ENCODE measurements at places on chromosomes 2 and 18. TPM values are rescaled to one million over a fixed set of nuclear protein-coding genes. Genes with fewer than 3 reads are reported as not detected.
A peak's percentile ranks its signal among the peaks of the same experiment; 100 is the strongest.

DNA sequence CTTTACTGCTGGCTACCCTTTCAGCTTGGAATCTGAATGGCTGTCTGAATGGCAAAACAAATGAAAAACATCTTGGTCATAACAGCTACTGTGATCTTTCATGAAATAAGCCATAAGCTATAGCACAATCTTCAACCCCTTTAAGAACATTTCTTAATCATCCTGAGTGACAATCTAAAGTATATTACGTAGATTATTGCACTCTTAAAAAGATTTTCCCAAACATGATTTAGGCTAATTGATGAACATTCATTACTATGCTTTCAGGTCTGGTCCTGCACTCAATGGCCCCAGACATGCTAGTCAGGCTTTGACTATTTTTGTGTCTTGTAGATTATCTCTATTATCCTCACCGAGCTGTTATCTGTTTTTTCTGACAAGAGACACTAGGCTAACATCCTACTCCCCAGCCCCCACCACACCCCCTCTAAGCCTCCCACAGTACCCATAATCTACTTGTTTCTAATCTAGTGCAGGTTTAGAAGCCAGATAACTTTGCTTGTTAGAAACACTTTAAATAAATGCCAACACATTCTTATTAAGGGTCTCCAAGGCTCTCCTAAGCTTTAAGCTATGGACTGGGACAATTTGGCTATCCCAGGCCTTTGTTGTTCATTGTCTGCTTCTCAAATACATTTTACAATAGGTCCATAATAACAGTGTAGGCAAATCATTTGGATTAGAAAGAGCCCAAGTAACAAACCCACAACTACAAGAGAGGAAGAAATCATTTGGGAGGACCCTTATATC is 4.2 kb downstream of the SMAD2 start:
- no peak for DNase-seq
- H3K36me3 ChIP-seq: no peaks in the 10 kb centered on the region
- peaks cover 46% of the 10 kb centered on the region for H3K4me1 ChIP-seq
- no peak overlapping the region for H3K27ac ChIP-seq
- no peaks in the 10 kb centered on the region for H3K27me3 ChIP-seq

GRCh38 chr2:101267671-101268656 is 15.3 kb downstream of the CNOT11 start:
- H3K27me3 ChIP-seq: no peaks in the 10 kb centered on the region
- H3K4me3 ChIP-seq: no peak overlapping the region
- DNase-seq: no peak
- peaks cover 16% of the 10 kb centered on the region for H3K4me1 ChIP-seq

DNA sequence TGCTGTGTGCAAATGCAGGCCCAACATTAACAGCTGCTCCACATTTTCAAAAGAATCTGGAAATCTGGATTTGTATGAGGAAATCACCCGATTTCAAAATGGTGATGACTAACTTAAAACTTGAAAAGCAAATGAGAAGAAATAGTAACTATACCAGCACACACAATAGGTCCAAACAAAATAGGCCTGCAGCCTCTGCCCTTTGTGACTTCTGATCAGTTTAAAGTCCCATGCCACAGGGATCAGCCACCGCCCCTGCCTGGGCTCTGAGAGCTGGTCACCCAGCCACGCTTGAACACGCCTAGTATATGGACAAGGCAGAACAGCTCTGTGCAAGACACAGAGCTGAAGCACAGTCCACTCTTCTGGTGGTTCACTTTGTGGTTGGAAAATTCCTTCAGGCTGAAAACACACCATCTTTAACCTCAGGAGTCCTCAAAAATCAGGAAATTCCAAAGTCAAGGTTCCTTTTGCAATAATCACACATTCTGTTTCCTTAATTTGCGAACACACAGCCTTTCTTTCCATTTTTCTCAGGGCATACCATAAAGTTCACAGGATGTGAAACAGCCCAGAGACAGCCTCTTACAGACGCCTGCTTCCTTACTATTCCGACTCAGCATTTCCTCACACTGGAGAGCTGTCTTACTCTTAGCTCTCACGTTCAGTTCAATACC is 150.1 kb upstream of the RIOK3 start:
- H3K27ac ChIP-seq: no peak overlapping the region
- H3K36me3 ChIP-seq: no peaks in the 10 kb centered on the region
- no peak overlapping the region for H3K4me3 ChIP-seq
- H3K27me3 ChIP-seq: no peaks in the 10 kb centered on the region

- no peak overlapping the region for H3K4me3 ChIP-seq
- no peak for DNase-seq
- no peaks in the 10 kb centered on the region for H3K27me3 ChIP-seq
- H3K4me1 ChIP-seq: no peaks in the 10 kb centered on the region
Measured at GRCh38 chr2:184004948-184005672, 593.2 kb upstream of the ZNF804A start.

DNA sequence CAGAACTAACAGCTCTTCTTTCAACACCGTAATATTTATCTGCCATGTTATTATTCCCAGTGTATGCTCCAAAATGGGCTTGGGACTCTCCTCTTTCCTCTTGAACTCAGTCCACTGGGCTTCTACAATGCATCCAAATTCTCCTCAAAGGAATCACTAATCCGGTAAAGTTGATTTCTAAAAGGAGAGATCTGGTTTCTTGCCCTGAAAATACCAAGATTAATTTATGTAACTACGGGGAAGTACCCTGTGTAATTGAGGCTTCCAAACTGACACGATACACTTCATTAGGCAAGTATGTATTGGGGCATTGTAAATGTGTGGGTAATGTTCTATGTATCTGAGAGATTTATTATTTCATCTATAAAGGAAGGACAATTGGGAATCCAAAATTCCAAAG is 5.7 kb downstream of the NCKAP5 start:
- H3K4me1 ChIP-seq: no peaks in the 10 kb centered on the region
- H3K27ac ChIP-seq: no peak overlapping the region
- no peaks in the 10 kb centered on the region for H3K27me3 ChIP-seq
- no peak overlapping the region for H3K4me3 ChIP-seq
- H3K36me3 ChIP-seq: no peaks in the 10 kb centered on the region

- no peaks in the 10 kb centered on the region for H3K27me3 ChIP-seq
- H3K4me1 ChIP-seq: peaks cover 25% of the 10 kb centered on the region
- peak overlapping the region; percentile 91 for H3K27ac ChIP-seq
- peak overlapping the region; percentile 31 for H3K4me3 ChIP-seq
- H3K36me3 ChIP-seq: no peaks in the 10 kb centered on the region
Measured at GRCh38 chr2:54560146-54560881, 104.2 kb downstream of the SPTBN1 start.

- no peak overlapping the region for H3K4me3 ChIP-seq
- peaks cover 64% of the 10 kb centered on the region for H3K27me3 ChIP-seq
- H3K36me3 ChIP-seq: no peaks in the 10 kb centered on the region
Measured at GRCh38 chr2:219436491-219436890, 1.8 kb downstream of the SPEG start.

GRCh38 chr2:10079870-10080535 is at the start of gene CYS1:
TSS of gene CYS1 (minus strand) at chr2:10080411. CDS start at chr2:10080223, 188 bp downstream.
- H3K4me1 ChIP-seq: peaks cover 5% of the 10 kb centered on the region
- H3K27ac ChIP-seq: peak within 1 kb of the TSS; percentile 85
- no peak for DNase-seq
- H3K36me3 ChIP-seq: no peaks in the 10 kb centered on the region
- H3K4me3 ChIP-seq: peak within 1 kb of the TSS; percentile 51

DNA sequence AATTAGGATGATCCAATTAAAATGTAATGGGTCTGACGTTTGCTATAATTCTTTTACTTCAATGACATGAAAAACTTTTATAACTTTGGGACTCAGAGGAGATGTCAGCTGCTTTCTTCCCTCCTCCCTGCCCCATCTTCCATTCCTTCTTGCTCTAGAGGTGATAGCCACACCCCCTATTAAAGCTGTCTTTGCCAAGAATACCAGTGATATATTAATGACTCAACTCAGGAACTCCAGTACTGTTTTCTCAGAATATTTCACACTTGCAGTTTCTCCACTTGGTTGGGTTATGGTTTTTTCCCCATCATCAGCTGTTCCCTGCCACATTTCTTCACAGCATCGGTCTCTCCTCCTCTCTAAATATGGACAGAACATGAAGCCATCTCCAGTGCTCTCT is 184.0 kb downstream of the KCNE4 start:
- H3K4me3 ChIP-seq: no peak overlapping the region
- H3K27ac ChIP-seq: no peak overlapping the region
- no peak for DNase-seq
- no peaks in the 10 kb centered on the region for H3K36me3 ChIP-seq

GRCh38 chr18:37335409-37335736 is 230.2 kb downstream of the CELF4 start:
- no peaks in the 10 kb centered on the region for H3K36me3 ChIP-seq
- H3K4me1 ChIP-seq: no peaks in the 10 kb centered on the region
- no peak for DNase-seq
- H3K27me3 ChIP-seq: no peaks in the 10 kb centered on the region

The RAB6C gene
- 0.16 TPM for total RNA-seq

The GCFC2 gene
- 27.7 TPM for total RNA-seq

- no peak overlapping the region for H3K27ac ChIP-seq
- H3K27me3 ChIP-seq: no peaks in the 10 kb centered on the region
- H3K4me1 ChIP-seq: no peaks in the 10 kb centered on the region
- no peaks in the 10 kb centered on the region for H3K36me3 ChIP-seq
- H3K4me3 ChIP-seq: no peak overlapping the region
- DNase-seq: no peak
Measured at GRCh38 chr2:205293559-205293958, 388.7 kb upstream of the NRP2 start.

- no peaks in the 10 kb centered on the region for H3K4me1 ChIP-seq
- H3K27me3 ChIP-seq: no peaks in the 10 kb centered on the region
- DNase-seq: no peak
Measured at GRCh38 chr2:18957909-18958308, 368.5 kb upstream of the NT5C1B start.

DNA sequence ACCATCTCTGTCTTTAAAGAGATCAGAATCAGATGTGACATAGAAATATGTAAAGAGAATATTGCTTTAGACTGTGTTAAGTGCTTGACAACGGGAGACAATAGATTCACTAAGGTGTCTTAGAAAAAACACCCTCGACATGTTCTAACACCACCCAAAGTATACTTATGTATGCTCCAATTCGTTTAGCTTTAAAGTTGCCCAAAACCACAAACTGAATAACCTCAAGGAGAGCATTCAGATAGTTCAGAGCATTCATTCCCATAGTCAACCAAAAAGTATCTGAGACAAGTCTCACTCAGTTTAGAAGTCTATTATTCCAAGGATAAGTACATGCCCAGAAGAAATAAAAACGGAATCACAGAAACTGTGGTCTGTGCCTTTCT is 96.4 kb downstream of the KYNU start:
- no peak overlapping the region for H3K27ac ChIP-seq
- H3K4me1 ChIP-seq: no peaks in the 10 kb centered on the region
- no peak for DNase-seq
- no peaks in the 10 kb centered on the region for H3K36me3 ChIP-seq

DNA sequence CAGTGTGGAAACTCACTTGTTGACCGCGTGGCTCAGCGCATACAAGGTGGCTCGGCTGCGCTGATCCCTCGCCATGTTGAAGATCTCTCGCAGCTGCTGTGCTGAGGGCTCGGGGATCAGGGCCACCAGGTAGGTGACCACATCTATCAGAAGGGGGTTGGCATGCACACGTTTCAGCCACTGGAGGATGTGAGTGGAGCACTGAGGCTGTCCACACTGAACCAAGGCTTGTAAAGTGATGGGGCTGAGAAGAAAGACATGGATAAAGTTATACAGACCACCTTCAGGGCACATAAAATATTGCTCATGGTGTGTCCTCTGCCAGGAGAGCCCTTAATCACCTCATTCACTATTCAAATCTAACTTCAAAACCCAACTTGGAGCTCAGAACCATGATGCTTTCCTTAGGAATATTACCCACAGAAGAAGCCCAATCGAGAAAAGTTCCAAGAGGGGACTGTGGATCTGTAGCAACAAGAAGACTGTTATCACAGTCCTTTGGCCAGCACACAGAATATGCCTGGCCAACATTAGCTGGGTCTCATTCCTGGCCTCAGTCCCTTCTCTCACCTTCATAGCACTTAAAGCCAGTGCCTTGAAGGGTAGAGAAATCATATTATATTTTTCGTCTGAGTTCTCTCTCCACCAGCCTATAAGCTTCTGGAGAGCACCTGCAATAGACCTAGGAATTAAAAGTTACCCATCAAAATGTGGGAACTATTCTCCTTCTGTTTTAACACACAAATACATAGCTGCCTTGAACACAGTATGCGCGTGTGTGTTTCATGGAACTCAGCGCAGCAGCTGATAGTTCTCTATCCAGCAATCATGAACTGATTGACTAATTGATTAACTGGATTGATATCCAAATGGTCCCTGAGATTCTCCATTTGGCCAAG is 11.3 kb downstream of the APOB start:
- no peaks in the 10 kb centered on the region for H3K36me3 ChIP-seq
- no peaks in the 10 kb centered on the region for H3K27me3 ChIP-seq
- H3K4me3 ChIP-seq: no peak overlapping the region
- H3K27ac ChIP-seq: no peak overlapping the region
- no peak for DNase-seq
- no peaks in the 10 kb centered on the region for H3K4me1 ChIP-seq

The CGREF1 gene
- 0.27 TPM for total RNA-seq

The SLC30A3 gene
- not detected for total RNA-seq

DNA sequence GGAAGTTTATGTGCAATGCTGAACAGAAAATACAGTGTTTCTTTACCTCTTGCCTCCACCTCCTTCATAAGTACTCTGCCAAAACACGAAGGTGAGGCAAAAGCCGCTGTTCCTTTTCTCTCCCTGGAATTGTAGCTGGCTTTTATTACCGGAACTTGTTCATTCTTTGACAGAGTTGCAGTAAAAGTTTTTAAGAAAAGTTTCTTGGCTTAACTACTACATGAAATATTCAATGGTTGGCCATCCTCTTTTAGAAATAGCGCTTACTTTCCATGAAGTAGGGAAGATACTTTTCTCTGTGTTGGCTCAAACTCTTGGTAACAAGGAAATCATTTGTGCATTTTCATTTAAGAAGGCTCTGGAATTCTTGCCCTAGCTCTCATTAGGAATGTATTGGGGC is 950.7 kb upstream of the FANCL start:
- no peak overlapping the region for H3K4me3 ChIP-seq
- H3K27ac ChIP-seq: no peak overlapping the region
- no peaks in the 10 kb centered on the region for H3K4me1 ChIP-seq
- H3K27me3 ChIP-seq: no peaks in the 10 kb centered on the region
- no peak for DNase-seq

GRCh38 chr2:235843591-235844395 is 324.4 kb downstream of the GBX2 start:
- no peaks in the 10 kb centered on the region for H3K4me1 ChIP-seq
- H3K27me3 ChIP-seq: no peaks in the 10 kb centered on the region
- no peak for DNase-seq
- no peaks in the 10 kb centered on the region for H3K36me3 ChIP-seq
- no peak overlapping the region for H3K4me3 ChIP-seq
- H3K27ac ChIP-seq: no peak overlapping the region

All from transverse colon (tissue), 4 donors.